ENCODE measurements at places on chromosomes 1 and 21.

DNA sequence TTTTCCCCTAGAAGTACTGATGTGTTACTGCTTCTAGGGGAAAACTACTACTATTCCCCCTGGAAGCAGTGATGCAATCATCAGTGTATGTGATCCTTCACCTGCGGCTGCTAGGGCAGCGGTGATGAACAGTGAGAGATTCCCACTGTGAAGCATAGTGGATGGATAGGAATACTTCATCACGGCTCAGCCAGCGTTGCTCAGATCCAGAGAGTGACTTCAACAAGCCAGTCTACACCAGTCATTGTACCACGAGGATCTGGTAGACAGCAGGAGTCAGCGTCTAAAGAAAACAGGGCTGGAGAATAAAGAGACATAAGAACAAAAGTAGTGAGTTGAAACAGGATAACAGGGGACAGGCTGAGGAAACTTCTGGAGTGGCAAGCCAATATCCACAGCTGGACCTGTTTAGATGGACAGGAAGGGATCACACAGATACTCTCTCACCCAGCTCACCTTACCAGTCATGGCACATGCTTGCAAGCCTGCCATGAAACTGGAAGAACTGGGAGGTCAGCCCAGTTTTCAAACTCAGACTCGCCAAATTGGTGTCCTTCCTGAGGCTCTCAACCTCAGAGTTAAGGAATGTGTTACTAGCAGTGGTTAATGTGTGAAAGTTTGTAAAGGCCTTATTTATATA lies 42.4 kb upstream of the LRRC52 start:
- DNase-seq, result no peak

GRCh38 chr1:241939798-241940197 lies 17.8 kb upstream of the BECN2 start:
- DNase-seq, result no peak

- DNase-seq, result no peak
Measured at GRCh38 chr1:216794586-216794985, 71.4 kb upstream of the ESRRG start.

DNA sequence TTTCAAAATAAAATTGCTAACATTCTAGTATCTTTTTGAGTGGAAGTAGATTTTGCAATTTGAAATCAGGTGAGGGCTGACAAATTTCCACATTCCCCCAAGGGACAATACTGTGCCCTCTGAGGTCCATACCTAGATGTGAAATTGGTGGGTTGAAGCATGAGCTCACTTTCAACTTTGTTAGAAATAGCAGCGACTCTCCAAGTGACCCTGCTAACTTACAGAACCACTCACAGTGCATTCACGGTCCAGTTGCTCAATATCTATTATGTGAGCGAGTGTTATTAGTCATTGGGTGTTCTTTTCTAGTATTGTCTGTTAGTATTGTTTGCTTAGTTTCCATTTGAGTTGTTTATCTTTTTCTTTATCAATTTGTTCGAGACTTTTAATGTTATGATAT lies 53.6 kb upstream of the ASB17 start:
- DNase-seq, result no peak

GRCh38 chr1:117541003-117541402 lies 64.8 kb upstream of the TENT5C start:
- no peak for DNase-seq
